ENCODE measurements at places on chromosomes 5 and 9. TPM values are rescaled to one million over a fixed set of nuclear protein-coding genes. Genes with fewer than 3 reads are reported as not detected.

Gene SNCAIP
- polyA plus RNA-seq: 10.7 TPM

Gene OR1L1
- polyA plus RNA-seq: not detected

Gene ARL14EPL
- 0.05 TPM for polyA plus RNA-seq

Gene FAM240B
- not detected for polyA plus RNA-seq

Gene SPACA9
- polyA plus RNA-seq: 3.6 TPM

Gene HAND1
- polyA plus RNA-seq: not detected

Gene ARID3C
- not detected for polyA plus RNA-seq

Gene LRRC14B
- polyA plus RNA-seq: not detected

Gene FABP6
- polyA plus RNA-seq: not detected

Gene PKD2L2
- not detected for polyA plus RNA-seq

Gene FAM78A
- 0.26 TPM for polyA plus RNA-seq

Gene MYOT
- not detected for polyA plus RNA-seq

Gene SHISAL2B
- not detected for polyA plus RNA-seq

Gene ZBTB5
- polyA plus RNA-seq: 9.5 TPM

Gene ETF1
- polyA plus RNA-seq: 85.3 TPM

Gene SH2D3C
- not detected for polyA plus RNA-seq

All from AG04450 (cell line).